Hindlimb muscle (tissue), 1 donor: ENCODE measurements at places on chromosomes 1 and 21. TPM values are rescaled to one million over a fixed set of nuclear protein-coding genes. Genes with fewer than 3 reads are reported as not detected.

GRCh38 chr1:68959461-68960030 is 462.7 kb upstream of the DEPDC1 start:
- DNase-seq = no peak

DNA sequence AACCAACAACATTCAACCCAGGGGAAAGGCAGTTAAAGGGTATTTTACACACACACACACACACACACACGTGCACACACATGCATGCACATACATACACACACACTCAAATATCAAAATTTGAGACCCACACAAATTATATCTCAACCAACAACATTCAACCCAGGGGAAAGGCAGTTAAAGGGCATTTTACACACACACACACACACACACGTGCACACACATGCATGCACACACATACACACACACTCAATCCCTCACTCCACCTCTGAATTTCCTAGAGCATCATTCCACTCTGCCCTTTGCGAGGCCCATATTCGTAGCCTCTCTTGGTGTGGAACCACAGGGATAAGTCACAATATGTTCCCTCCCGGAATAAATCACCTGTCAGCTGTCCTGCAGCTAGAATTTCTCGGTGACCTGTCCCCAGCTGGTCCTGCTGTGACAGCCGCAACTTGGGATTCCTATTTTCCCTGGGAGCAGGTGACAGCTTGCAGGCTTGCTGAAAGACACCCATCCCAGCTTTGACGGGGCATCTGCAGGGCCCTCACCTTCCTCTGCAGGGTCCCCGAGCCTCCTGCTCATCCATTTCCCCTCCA is 122.7 kb downstream of the PSMG1 start:
- DNase-seq = no peak

DNA sequence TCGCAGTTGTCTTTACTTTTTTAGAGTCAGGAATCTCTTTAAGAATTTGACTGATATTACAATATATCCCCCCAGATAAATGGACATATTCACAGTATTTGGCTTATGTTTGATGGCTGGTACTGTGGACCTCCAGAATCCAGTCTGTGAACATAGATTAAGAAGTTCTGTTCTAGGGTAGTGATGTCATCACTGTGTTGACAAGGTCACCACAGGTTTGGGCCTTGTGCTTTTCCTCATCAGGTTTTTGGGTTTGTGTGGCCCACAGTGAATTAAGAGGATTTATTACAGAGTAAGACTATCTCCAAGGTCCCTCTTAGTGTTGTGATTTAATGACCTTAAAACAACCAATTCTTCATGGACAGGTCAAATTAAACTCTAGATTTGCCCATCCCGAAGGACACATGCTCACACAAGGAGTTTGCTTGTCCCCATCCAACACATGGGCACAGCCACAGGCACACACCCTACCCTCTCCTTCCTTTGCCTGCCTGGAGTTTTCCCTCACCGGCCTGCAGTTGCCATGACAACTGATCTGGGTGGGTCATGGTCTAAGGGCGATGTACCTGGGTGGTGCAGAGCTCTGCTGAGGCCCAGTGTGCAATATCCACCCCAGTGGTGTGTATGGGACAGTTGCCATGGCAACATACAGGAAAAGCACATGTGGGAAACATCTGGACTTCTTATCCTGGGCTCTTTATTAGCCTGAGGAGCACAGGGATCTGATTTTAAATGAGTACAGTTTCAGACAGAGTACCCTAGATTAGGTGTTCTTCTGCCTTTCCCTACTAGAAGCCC is 98.6 kb downstream of the NAV1 start:
- DNase-seq = peak; percentile 29

- DNase-seq = no peak
These were observed 83.0 kb upstream of the GCLM start for GRCh38 chr1:93992190-93992589.

GRCh38 chr1:113456967-113457366 is 66.7 kb downstream of the MAGI3 start:
- no peak for DNase-seq

DNA sequence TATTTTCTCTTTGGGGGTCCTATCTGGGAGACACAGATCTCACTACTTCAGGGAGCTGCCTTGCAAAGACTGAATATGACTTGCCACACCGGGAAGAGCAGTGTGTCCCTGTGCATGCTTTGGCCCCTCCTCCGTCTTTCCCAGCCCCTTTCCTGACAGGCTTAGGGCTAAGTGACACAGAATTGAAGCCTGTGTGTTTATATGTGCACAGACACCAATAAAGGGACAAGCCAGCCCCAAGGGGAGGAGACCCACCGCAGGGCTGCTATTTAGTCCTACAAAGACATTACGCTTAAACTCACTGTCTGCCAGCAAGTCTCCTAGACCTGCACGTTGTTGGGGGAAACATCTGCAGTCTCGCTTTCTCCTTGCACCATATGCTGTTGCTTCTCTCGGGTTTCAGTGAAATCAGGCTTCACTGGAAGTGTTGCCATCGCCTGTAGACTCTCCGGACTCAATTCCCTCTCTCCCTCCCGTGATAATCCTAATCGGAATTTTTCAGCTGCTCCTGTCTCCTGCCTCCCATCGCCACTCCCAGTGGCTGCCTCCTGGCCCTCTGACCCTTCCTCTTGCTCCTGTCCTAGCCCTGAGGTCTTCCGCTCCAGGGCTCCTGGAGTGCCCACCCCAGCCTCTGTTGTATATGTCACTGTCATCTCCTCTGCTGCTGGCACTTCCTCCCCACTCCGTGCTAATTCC is 58.5 kb upstream of the LRRC53 start:
- no peak for DNase-seq

GRCh38 chr1:156584813-156585212 is 5.3 kb downstream of the TTC24 start:
- no peak for DNase-seq

Gene AGBL4
- polyA plus RNA-seq = 0.22 TPM
